ENCODE measurements at places on chromosomes 3 and 15.

DNA sequence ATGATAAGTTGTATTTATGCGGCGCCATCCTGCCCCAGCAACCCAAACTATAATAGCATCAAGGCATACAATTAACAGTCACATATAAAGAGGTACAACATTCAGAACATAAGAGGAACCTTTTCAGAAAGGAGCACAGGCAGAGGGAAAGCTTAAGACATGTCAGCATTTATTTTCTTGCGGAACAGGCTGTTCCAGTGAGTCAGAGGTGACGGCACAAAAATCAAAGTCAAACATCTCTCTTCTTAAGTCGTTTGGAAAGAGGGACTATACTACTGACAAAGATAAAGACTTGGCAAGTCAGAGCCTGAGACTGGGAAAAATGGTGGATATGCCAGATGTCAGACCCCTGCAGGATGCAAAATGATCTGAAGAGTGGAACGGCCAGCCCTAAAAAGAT, 128.4 kb downstream of the CTNNB1 start:
- DNase-seq = no peak

GRCh38 chr15:69244798-69245197, 53.9 kb upstream of the PAQR5 start:
- no peak for DNase-seq

DNA sequence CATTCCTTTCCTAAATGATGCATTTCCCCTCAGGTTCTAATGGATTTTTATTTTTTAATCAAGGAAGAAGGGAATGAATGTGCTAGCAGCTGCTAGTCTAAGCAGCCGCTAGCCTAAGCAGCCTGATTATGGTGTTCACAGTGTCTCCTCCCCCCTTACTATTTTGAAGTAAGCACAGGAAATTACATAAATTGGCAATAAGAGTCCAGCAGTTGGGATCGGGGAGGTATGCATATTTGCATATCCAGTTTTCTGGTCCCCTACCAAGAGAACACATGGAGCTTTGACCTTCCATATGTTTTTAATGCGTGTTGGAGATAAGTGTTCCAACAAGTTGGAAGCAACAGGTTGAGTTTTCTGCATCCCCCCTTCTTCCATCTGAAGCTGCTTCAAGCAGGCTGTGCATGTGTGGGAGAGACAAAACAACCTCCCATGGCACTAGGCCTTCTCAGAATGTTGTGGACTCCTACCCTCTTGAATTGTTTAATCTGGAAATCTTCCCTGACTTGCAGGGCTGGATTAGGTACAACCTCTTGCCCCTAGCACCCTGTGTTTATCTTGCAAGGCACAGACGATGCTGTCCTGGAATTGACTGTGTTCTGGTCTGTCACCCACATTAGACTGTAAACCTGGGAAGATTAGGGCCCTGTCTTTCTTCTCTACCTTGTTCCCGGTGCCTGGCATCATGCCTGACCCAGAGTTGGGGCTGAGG, 124.8 kb upstream of the LRIG1 start:
- no peak for DNase-seq

GRCh38 chr15:77858792-77859490, 218.6 kb downstream of the TBC1D2B start:
- DNase-seq = no peak

DNA sequence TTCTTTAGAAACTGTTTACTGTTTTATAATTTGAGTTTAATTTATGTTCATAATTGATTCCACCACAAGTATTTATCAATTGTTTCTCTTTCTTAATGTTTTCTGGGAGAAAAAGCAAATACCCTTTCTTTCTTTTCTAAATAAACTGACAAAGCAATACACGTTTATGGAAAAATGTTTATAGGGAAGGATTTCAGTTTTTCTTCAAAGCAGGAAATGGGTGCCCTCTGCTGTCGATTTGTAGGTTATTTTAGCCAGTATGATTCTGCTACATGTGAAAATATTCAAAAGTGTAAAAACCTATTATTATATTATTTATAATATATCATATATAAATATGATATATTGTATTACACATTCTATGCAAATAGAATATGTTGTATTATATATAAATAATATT, 921.0 kb upstream of the ROBO1 start:
- no peak for DNase-seq

DNA sequence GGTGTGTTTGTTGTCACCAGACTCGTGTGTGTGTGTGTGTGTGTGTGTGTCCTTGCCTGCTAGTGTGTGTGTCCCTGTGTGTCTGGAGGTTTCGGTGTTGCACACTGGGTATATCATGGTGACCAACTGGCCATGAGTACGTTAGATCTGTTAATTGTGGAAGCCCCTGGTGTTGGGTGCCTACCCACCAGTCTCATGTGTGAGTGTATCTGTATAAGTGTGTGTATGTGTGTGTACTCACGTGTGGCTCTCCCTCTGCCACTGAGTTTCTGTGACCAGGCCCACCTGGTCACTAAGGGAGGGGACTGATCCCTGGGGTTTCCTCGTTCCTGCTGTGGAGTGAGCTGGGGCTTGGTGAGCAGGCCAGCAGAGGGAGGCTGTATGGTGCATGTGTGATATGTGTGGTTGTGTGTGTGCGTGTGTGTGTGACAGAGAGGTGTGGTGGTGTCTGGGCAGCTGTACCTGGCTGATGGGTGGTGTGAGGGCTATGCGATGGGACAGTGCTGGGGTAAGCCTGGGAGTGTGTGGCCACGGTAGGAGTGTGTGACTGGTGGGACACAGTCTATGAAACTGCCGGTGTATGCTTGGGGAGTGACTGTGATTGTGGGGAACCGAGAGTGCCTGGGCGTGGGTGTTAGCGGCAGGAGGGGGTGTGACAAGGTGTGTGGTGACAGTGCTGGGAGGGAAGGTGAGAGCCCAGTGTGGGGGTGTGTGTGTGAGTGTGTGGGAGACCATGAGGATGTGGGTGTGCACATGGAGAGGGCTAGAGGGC, 1.8 kb downstream of the PRKCD start:
- DNase-seq = no peak

DNA sequence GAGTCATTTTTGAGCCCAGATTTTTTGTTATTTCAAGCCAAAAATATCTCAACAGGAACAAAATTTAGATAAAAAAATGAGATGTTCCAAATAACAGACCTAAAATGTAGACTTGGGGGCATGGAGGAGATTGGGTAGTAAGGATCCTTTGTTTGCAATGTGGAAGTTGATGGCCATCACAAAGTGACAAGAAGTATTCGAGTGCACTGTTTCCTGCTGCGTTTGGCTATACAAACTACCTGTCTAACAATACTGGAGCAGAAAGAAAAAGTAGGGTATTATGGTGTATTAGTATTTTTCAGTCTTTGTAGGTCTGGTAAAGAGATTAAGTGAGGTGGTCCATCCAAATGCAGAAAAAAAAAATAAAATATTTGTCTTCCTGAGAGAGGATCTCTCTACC, 284.2 kb downstream of the C3orf38 start:
- DNase-seq = no peak

DNA sequence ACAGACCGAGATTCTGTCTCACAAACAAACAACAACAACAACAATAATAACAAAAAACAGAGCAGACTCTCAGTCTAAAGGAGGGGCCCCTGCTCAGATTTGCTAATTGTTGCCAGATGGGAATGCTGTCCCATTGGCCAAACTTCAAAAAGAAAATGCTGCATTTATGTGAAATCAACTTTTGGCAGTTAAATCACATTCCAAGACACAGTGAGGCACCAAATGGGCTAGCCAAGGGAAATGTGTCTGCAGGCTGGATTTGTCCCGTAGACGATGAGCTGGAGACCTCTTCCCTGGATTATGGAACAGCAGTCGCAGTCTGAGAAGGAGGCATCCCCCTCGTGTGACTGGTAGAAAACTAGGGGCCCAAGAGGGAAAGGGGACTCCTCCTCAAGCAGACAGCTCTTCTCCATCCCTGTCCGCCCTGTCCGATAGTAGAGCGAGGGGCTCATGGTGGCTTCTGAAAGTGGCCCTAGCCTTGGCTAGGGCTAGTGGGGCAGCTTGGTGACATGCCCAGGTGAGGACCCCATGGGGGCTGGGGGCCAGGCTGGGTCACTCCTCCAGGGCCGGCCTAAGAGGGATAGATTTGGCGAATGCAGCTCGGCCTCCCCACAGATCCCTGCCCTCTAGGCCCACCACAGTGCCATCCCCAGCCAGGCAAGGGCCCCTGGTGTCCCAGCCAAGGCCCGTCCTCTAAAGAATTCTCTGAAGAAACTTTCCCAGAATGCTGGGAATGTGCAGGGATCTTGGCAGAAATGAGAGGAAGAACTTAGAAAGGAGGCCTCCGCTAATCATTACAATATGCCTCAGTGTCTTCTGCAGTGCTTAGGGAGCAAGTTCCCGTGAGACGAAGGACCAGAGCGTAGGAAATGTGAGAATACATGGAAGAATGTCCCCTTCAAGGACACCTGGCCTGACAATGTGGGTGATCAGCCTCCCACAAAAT, 2.0 kb downstream of the SLC22A14 start:
- DNase-seq = no peak

DNA sequence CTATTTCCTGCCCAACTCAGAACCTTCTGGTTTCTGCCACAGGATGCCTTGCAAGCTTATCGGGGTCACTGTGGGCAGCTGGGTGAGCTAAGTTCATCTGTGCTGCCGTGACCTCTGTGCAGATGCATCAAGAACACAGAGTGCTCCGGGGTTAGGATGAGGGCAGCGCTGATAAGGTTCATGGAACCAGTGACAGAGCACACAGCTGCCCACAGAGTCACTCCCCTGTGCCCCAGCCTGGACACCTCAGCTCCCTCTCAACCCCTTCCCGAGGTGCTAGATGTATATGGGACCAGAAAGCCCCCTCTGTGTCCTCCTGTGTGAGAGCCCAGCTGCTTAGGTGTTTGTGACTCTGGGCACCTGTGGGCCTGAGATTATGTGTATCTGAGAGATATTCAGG, 15.8 kb upstream of the ALAS1 start:
- no peak for DNase-seq

- no peak for DNase-seq
Observed at GRCh38 chr3:62253971-62254370, 119.4 kb downstream of the FEZF2 start.

DNA sequence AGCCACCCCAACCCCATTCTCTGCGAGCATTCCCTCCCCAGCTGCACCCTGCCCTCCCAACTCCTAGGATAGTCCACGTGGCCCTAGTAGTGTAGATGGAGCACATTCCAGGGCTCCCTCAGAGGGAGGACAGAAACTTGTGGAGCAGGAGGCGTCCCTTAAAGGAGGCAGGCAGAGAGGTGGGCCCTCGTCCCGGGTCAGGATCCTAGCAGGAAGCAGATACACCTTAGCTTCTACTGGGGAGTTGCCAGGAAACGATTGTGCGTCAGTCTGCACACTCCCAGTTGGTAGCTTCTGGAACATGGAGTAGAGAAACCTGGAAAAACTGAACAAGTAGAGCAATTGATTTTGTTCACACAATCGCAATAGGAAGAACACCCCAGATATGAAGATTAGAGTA, 43.9 kb upstream of the KLHL25 start:
- DNase-seq = no peak

DNA sequence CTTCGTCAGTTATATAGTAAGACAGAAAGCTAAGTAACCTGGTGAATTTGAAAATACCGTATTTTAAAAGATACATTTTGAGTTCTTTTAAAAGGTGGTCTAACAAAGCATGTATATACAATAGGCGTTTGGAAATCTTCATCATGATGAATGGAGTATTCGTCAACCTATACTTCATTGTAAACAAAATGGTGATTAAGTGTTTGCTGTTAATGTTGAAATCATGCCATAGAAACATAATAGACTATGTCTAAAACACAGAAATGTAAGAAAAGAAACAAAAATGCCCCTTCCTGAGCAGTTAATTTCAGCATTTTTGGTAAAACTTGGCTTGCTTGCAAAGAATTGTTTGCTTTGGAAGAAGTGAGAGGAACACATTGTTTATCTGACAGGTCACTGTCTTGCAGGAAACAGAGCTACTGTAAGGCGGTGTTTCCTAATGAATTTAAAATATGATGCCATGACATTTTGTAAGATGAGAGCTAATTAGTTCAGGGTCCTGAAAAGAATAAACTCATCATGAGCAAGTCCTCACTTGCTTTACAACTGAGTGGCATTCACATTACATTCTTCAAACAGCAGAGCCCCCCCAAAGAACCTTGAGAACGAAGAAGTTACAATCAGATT, 126.7 kb downstream of the SERPINI1 start:
- DNase-seq = no peak

GRCh38 chr3:158140396-158140795, 30.5 kb downstream of the RSRC1 start:
- no peak for DNase-seq

DNA sequence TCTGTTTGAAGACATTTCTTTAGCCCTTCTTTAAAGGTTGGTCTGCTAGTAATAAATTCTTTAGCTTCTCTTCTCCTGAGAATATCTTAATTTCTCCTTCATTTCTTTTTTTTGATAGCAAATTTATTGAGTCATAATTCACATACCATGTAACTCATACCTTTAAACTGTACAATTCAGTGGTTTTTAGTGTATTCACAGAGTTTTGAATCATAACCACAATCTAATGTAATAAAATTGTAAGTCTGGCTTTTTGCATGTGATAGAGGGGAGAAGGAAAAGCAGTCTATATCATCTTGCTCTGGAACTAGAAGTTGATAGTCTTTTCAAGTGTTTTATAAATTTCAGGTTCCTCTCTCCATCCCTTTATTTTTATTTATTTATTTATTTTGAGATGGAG, 81.3 kb downstream of the APBA2 start:
- DNase-seq = no peak

GRCh38 chr3:86938416-86939105, 52.4 kb downstream of the VGLL3 start:
- DNase-seq = no peak

DNA sequence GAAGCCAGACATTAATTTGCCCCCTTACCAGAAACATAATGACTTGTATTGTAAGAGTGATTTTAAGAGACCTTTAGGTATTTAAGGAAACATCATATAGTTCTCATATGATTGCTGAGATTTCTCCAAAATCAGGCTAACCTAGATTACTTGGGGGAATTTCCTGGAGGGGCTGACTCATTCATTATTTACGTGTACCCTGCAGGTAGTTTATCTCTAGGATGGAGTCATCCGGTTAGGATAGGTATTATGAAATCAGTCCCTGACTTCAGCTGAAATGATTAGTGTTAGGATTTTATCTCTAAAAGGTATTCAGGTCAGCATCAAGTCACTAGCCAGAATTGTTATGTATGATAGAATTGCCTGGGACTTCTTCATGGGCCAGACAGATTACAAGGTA, 97.5 kb downstream of the TCF12 start:
- DNase-seq = no peak

- no peak for DNase-seq
Observed at GRCh38 chr3:184680385-184681345, 31.2 kb downstream of the MAGEF1 start.

- DNase-seq = no peak
Observed at GRCh38 chr15:63256433-63257274, 20.8 kb upstream of the APH1B start.

- no peak for DNase-seq
Observed at GRCh38 chr3:105798381-105798934, 70.4 kb downstream of the CBLB start.

- no peak for DNase-seq
Observed at GRCh38 chr3:184676927-184677326, 34.9 kb downstream of the MAGEF1 start.

DNA sequence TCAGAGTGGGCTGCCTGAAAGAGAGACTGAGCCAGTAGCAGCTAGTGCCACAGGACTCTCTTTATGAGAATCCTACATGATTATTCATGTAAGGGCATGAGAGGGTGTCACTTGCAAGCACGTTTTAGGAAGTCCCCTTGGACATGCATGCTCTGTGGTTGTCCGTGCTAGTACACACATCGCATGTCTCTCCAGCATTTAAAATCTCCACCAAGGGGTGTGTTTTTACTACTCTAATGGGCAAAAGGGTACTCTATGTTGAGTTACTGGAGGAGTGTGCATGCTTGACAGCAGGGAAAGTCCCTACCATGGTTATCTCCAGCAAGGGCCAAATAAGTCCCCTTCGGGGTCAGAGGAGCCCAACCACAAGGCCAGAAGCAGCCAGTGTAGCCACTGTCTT, 70.7 kb downstream of the DCLK3 start:
- no peak for DNase-seq
